ENCODE measurements at places on chromosomes 1 and 21. TPM values are rescaled to one million over a fixed set of nuclear protein-coding genes. Genes with fewer than 3 reads are reported as not detected.

- DNase-seq: no peak
Observed at GRCh38 chr1:82323144-82323841, 522.6 kb downstream of the ADGRL2 start.

DNA sequence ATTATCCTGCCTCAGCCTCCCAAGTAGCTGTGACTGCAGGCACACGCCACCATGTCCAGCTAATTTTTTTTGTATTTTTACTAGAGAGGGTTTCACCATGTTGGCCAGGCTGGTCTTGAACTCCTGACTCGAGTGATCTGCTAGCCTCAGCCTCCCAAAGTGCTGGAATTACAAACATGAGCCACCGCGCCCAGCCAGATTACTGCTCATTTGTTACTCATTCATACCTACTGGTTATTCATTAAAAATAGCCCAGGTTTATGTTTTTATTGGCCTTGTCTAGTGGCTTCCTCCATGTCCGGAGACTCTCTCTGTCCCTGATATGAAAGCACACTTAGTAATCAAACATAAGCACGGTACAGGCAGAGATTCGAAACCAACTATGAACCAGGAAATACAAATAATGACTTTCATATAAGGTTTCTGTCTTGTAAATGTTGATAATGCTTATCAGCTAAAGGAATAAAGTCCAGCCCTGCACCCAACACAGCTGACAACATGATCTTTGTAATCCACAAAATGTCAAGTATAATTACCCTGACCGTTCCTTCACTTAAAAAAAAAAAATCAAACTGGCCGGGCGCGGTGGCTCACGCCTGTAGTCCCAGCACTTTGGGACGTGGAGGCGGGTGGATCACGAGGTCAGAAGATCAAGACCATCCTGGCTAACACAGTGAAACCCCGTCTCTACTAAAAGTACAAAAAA is 50.4 kb upstream of the CXADR start:
- no peak for DNase-seq

- DNase-seq: no peak
Observed at GRCh38 chr1:177171536-177172123, 872 bp downstream of the BRINP2 start.

DNA sequence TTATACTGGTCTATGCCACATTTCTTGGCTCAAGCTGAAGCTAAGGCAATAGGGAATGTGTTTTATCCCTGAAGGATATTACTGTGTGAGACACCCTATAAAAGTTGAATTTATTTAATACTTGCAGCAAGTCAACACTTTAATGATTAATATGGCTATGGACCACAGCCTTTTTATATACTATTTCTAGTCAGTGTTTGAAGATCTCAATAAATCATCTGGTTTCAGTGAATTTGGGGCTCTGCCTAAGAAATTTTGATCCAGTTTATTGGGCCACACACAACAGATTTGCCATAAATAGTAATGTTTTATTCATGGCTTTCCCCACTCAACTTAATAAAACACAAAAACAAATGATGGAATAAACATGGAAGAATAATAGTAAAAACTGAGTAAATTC is 698.3 kb downstream of the ADGRL2 start:
- no peak for DNase-seq

- no peak for DNase-seq
Observed at GRCh38 chr21:35672313-35672712, 388.0 kb downstream of the SETD4 start.

- no peak for DNase-seq
Observed at GRCh38 chr1:183002267-183002666, 21.0 kb upstream of the LAMC1 start.

DNA sequence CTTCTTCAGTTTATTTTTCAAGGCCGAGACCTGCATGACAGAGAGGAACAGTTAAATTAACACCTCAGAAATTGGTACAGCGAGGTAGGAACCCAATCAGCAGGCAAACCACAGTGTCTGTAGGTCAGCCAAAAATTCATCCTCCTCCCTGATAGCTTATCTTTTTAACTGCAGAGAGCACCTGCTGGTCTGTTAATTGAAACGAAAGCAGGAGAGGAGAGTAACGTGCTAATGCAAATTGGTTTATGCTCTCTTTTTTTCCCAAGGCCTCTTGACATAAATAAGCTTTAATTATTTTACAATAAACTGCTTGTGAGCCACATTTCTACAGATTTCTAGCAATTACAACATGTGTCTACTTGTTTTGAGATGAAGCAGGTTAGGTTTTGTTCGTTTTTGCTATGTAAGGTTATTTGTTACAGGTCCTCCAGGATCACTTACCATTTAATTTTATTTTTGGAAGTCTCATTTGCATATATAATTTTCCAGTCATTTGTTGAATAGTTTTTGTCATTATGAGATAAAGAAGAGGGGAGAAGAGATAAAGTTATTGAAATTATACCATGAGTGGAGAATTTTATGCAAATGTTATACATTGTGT is 179.9 kb downstream of the DENND1B start:
- DNase-seq: no peak

DNA sequence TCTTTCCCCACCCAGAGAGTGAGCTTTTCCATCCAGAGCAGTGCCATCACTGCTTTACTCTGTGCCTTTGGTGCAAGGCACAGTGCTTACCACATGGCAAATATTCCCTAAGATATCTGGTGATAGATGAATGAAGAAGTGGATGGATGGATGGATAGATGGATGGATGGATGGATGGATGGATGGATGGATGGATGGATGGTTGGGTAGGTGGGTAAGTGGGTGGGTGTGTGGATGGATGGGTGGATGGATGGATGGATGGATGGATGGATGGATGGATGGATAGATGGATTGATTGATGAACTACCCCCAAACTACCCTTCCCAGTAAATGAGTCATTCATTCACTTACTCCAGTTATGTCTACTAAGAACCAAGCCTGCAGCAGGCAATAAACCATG is 42.9 kb upstream of the SLC44A3 start:
- DNase-seq: no peak

GRCh38 chr1:200558866-200559459 is 61.6 kb downstream of the KIF14 start:
- peak; percentile 30 for DNase-seq

DNA sequence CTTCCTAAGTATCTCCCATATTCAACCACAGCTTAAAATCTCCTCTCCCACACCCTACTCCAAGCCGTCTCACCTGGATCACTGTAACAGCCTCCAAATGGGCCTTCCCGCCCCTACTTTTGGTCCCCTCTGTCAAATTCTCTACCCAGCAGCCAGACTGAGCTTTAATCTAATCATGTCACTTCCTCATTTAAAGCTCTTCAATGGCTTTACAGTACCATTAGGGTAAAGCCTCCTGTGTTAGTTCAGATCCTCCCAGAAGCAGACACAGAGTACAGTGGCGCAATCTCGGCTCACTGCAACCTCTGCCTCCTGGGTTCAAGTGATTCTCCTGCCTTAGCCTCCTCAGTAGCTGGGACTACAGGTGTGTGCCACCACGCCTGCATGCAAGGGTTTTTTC is 46.8 kb upstream of the PSEN2 start:
- DNase-seq: no peak

GRCh38 chr1:40974945-40975344 is 4.6 kb upstream of the CTPS1 start:
- DNase-seq: no peak

DNA sequence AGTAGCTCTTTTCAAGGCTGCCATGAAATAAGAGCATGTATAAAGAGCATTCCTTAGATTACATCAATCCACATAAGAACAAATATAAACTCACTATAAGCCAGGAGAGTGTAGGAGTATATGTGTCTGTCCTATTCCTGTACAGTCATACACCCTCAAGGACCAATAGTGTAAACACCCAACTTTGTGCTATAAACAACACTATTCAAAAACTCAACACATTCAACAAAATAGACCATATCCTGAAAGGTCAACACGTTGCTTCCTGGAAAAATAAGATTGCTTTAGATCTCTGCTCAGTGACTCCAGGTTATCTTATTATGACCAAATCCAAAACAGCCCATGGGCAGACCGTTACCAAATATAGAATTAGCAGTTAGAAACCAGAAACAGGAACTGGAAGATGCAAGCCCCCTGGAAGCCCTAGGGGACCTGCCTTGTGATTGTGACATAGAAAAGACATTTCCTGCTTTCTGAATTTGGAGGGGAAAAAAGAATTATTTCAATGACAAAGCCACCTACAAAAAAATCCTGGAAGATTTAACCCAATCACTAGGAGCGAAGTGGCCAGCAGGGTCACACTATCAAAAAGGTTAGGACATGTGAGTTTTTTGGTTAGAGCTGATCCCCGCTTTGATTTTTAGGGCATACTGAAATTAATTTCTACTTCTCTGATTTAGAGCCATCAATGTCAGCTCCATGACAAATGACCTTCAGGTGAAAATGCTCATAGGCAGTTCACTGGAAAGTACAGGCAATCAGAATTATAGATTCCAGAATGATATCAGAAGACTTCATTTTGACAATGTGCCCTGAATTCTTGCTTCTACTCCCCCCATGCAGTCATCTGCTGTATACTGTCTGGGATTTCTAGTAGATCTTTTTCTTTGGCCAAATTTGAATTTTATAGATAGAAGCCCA is 59.9 kb downstream of the LRRC8C start:
- no peak for DNase-seq

DNA sequence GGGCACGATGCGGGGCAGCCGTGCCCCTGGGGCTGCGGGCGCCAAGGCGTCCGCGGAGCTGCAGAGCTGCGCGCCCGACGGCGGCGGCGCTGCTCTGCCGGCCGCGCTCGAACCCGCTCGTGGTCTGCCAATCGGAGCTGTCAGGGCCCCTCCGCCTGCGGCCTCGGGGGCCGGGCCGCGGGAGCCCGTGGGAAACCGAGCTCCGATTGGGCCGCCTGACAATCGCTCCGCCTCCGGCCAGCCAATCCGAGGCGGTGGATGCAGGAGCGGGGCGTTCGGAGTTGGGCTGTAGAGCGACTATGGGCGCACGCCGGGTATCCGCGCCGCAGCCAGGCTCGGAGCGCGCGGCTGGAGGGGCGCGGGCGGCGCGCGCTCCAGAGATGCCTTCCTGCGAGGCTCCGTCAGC is 100.5 kb upstream of the SOD1 start:
- DNase-seq: peak; percentile 73

DNA sequence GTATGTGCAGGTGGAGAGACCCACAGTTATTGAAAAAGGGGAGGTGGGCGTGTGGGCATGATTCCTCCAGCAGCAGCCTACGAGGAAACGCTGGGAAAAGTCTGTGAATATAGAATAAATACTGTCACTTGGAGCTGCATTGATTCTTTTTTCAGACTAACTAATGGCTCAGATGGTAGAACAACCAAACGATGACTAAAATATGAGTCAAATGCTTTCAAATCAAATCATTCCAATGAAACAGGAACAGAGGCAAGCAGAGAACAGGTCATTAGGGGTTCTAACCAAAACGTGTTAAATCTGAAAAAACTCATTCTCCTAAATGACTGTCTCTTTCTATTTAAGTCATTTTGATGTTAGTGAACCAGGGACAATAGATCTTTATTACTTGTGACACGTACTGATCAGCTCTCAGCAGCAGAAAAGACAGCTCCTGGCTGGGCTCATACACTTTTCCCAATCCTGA is 35.1 kb upstream of the SEC16B start:
- DNase-seq: peak; percentile 75

- DNase-seq: peak; percentile 7
Observed at GRCh38 chr21:27580276-27580675, 613.4 kb upstream of the ADAMTS5 start.

Gene ADORA3
- total RNA-seq: not detected

Gene GJA4
- total RNA-seq: not detected

Gene SELL
- total RNA-seq: 0.27 TPM

Gene ZMYND12
- not detected for total RNA-seq

Gene C1orf87
- total RNA-seq: not detected

Data from HT1080 (cell line).